ENCODE measurements at places on chromosomes 3 and 15.

GRCh38 chr15:96891046-96891445, 560.5 kb downstream of the NR2F2 start:
- DNase-seq, result no peak

- no peak for DNase-seq
These were observed 272.9 kb downstream of the FEZF2 start for GRCh38 chr3:62100282-62100989.

GRCh38 chr3:138356730-138357405, 8.5 kb downstream of the MRAS start:
- DNase-seq, result no peak

GRCh38 chr3:126531051-126531330, 7.0 kb downstream of the CHST13 start:
- no peak for DNase-seq

GRCh38 chr15:89085289-89085926, 2.8 kb upstream of the ABHD2 start:
- no peak for DNase-seq

GRCh38 chr3:151866711-151867410, 6.6 kb upstream of the SUCNR1 start:
- no peak for DNase-seq

GRCh38 chr3:184656829-184657681, 54.8 kb downstream of the MAGEF1 start:
- peak; percentile 68 for DNase-seq

- no peak for DNase-seq
These were observed 96.7 kb downstream of the NPAP1 start for GRCh38 chr15:24772266-24772665.

DNA sequence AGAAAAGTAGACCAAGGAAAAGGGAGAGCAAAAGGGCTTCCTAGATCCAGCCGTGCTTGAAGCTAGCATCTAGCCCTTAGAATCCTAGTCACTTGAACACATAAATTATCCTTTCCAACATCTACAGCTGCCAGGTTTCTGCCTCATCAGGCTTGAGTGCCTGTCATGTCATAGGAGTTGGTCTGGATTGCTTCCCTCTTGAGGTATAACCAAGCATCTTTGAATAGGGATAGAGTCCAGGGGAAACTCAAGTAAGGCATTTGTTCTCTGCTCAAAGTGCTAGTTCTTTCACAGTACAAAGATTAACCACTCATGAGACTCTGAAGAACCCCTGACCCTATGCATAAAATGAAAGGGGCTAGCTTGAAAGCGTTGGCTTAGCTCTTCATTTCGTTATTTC, 72.3 kb downstream of the SLCO3A1 start:
- no peak for DNase-seq

GRCh38 chr3:131427226-131427625, 45.7 kb downstream of the NUDT16 start:
- DNase-seq, result no peak

GRCh38 chr3:44960387-44961026, 15.5 kb downstream of the ZDHHC3 start:
- DNase-seq, result no peak

DNA sequence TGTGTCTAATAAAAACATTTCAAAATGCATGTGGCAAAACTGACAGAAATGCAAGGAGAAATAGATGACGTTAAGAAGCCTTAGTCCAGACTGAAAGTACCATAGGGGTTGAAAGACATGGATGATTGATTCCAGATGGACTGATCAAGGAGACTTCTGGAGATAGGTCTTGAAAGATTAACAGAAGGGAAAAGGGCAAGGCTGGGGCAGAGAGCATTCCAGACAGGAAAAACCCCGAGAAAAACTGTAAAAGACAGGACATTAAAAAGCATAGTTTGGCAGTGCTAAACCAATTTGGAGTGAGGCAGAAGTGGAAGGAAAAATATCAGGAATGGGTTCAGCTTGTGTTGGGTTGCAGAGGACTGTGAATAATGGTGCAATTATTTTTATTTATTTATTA, 375.2 kb upstream of the SGO1 start:
- no peak for DNase-seq

DNA sequence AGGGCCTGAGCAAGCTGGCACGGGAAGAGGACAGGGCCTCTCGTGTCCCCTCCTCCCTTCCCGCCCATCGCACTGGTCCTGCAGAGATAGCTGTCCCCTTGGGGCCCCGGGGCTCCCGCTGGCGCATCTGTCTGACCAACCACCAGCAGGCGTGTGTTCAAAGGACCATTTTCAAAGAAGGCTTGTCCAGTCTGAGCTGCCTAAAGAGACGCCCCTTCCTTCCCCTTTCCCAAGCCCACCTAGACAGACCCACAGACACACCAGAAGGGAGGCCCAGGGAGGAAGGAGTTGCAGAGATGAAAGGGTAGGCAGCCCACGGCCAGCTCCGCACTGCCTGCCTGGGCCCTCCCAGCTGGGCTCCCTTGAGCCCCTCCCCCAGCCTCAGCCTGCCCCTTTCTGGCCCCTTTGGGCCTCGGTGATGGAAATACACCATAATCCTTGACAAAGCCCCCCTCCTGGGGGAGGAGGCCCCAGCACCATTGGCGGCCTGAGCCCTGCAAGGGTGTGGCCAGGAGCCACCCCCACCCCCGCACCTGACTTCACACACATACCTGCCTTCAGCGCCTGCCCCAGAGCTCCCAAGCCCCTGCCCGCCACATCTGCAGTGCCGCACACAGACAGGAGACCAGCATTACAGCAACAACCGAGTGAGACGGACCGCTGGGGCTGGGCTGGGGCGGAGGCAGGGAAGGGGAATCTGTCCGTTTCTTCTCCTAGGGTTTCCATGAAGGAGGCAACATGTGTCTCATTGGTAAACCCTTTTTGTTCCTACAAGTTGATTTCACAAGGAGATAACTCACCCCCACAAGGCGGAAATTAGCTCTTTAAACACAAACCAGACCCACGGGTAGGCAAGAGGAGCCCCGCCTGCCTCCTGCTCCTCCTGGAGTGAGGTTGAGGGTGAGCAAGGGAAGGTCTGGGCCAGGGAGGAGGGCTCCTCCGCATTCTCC, at the start of gene STRA6:
TSS of gene STRA6 (minus strand) at position 336 of the 950 bp plus-strand sequence. CDS start 520 bp downstream, outside the sequence.
- DNase-seq, result peak; percentile 20

DNA sequence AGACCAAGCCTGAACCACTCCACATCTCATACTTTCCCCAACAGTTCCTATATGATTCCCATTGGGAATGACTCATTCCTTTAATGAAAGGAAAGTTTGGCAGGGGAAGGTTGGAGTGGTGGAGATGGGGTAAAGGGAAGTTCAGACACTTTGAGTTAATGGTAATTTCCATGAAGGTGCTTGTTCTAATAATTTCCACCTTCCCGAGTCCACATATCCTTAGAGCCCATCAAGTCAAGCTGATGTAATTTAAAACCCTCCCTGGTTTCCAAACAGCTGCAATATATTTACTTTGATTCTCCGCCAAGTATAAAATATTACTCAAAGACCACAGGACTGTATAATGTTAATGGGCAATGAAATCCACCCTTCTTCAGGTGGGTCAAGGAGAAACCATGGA, 95.0 kb upstream of the GALNT15 start:
- DNase-seq, result no peak

- no peak for DNase-seq
These were observed 10.0 kb downstream of the C3orf52 start for GRCh38 chr3:112096176-112096575.

- no peak for DNase-seq
These were observed 36.7 kb upstream of the MRPS22 start for GRCh38 chr3:139307072-139307491.

DNA sequence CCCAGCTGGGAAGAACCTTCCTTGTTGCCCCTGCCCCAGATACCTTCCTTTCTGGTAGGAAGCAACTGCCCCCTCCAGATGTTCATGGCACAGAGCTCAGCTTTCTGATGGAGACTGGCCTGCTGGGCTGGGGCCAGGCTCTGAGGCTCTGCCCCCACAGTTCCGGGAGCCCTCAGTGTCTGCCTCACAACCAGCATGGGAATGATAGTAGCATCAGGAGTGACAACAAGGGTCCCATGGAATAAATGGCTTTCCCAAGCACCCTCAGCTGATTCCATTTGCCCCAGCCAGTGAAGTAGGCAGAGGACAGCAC, 65.6 kb upstream of the IQSEC1 start:
- DNase-seq, result no peak

DNA sequence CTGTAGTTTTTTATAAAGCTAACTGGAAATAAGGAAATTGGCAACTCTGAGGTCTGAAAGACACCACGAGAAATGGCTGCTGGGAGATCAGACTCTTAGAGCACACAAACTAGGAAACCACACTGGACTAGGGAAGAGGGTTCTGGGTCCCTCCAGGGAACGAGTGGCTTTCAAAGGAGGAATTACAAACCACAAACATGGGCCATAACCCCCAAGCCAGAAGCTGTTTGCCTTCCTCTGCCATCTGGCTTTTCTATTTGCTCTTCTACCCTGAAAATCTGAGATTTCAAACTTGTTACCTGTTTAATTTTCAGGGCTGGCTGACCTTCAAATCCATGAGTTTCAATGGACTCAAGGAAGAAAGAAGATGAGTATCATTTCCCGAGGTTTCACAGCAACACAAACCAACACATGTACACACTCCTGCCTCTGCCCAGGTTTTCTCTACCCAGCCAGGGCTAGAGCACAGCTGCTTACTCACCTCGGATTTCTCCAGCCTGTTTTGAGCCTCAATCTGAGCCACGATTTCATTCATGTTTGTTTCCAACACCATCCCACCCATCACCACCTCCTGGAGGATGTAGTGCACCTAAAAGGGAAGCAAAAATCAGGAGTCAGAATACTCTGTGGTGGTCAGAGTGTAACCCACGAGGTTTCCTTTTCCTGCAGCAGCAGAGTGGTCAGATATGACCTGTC, 22.6 kb upstream of the ANPEP start:
- no peak for DNase-seq

DNA sequence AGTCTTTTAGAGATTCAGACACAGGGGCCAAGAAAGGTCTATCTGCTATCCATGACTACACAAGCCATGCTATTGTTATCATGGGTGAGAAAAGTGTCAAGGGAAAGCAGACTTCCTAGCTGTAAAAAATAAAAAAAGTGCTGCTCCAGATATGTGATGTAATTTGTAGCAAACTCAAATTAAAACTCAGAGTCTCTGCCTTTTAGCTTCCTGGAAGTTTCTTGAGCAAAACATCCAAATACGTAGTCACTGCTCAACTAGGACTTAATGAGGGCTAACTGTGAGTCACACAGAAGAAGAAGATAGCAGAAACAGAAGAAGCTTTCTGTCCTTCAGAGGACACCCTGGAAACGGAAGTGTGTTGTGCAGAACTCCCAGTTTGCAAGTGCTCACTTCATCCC, 393.4 kb upstream of the NR2F2 start:
- no peak for DNase-seq

DNA sequence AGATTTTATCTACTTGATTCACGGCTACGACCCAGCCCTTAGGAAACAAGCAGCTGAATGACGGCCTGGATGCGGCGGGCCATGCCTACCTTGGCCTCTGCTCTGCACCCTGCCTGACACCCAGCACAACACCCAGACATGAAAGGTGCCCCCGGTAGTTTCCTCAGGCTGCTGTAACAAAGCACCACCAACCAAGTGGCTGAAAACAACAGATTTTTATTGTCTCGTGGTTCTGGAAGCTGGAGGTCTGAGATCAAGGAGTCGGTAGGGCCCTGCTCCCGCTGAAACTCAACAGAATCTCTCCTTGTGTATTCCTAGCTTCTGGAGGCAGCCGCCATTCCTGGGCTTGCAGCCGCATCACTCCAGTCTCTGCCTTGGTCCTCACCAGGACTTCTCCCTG, 111.7 kb downstream of the ADCY5 start:
- DNase-seq, result no peak

Data from activated CD4-positive, alpha-beta T cell treated with anti-CD3 and anti-CD28 coated beads for 36 hours (primary cell).